MM.1S (cell line): ENCODE measurements at places on chromosomes 3 and 15.

GRCh38 chr15:93166675-93167074, 77.7 kb upstream of the RGMA start:
- DNase-seq, result no peak

DNA sequence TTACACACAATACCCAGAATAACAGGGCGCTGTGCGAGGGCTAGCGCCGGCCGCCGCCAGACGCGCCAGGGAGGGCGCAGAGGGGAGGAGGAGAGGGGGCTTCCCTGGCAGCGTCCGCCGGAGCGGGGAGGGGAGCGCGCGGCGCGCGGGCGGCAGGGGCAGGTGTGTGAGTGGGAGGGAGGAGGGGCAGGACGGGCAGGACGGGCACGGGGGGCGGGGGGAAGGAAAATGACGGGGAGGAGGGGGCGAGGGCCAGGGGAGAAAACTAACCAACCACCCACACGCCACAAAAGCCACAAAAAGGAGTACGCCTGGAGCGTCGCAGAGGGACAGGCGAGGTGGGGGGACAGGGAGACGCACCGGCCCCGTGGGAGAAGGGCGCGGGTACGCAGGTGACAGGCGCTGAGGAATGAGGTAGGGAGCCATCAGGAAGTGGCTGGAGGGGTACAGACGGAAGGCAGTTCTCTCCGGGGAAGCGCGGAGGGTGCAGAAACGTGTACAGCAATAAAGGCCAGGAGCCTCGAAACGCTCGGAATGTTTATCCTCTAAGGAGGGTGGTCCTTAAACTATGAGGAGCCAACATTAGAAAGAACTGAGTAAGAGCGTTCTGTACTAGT, 610 bp upstream of the SATB1 start:
- DNase-seq, result no peak

DNA sequence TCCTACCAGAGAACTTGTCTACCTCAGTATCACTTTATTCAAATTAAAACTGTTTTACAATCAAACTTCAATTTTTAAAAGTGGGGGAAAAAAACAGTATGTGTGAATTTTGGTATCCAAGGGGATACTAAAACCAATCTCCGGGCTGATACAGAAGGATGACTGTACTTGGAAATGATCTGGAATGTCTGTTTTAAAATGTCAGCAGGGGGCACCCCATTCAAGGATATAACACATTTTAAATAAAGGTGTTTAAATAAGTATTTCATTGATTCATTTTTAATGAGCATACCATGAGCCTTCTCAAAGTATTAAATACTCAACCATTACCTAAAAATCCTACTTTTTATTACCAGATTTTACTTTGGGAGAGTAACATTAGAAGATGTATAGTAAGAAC, 67.9 kb downstream of the ULK4 start:
- peak; percentile 21 for DNase-seq

- no peak for DNase-seq
Observed at GRCh38 chr3:14324224-14324944, 78.0 kb upstream of the SLC6A6 start.

- no peak for DNase-seq
Observed at GRCh38 chr3:148757238-148758215, 59.8 kb downstream of the AGTR1 start.

- no peak for DNase-seq
Observed at GRCh38 chr3:40073310-40074007, 236.0 kb upstream of the EIF1B start.

- DNase-seq, result no peak
Observed at GRCh38 chr15:87201986-87202385, 1054.6 kb downstream of the NTRK3 start.

GRCh38 chr3:143084856-143085731, 34.5 kb upstream of the CHST2 start:
- no peak for DNase-seq

- peak; percentile 69 for DNase-seq
Observed at GRCh38 chr15:45522328-45523165, at the start of gene SLC30A4. Gene SLC30A4 (minus strand): TSS chr15:45522755. CDS start chr15:45522354, 401 bp downstream.

GRCh38 chr3:13110678-13111116, 37.5 kb upstream of the IQSEC1 start:
- DNase-seq, result peak; percentile 97

DNA sequence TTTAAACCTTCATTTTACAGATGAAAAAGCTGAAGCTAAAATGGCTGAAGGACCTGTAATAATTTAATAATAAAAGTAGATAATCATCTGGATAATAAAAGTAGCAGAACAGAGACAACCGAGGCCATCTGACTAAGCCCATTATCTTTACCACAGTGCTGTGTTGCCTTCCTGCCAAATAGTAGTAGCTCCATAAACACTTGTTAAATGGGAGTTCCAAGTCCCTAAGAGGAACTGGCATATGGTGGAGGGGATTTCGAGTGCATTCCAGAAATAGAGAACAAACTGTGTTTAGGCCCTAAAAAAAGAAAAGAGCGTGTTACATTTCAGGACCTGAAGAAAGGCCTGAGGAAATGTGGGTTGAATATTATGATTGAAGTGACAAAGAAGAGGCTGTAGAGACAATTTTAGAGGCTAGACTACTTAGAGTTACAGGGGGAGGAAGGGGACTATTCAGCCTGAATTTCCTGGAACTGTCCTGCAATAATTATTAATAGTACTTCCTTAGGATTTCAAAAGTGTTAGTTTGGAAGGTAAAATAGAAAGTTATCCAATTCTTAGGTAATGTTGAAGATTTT, 424.3 kb downstream of the ROBO2 start:
- DNase-seq, result no peak

- DNase-seq, result no peak
Observed at GRCh38 chr3:14379843-14380242, 22.6 kb upstream of the SLC6A6 start.

DNA sequence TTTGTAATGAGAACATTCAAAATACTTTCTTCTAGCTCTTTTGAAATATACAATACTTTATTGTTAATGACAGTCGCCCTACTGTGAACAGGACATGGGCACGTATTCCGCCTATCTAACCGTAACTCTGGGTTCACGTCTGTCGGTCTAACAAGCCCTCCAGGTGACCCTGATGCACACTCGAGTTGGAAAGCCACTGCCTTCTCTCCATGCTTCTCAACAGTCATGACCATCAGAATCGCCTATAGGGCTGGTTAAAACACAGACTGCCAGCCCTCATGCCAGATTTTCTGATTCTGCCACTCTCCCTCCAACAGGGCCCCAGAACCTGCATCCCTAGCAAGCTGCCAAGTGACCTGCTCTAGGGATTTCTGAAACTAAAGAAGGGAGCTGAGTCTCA, 140.2 kb downstream of the FOXP1 start:
- DNase-seq, result peak; percentile 4

DNA sequence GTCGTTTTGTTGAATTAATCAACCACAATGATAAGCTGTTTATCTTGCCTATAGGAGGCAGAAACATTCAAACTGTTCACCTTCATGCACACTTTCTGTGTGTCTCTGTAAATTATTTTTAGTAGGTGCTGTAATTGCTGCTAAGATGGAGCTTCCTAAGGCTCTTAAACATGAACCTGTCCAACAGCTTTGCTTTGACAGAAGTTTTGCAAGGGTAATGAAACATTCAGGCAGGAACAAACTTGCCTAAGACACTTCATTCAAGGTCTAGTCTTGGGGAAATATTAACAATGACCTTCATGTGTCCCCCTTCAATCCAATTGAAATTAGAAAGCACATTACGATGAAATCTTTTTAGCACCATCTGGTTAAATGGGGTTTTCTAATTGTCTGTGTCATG, 156.1 kb downstream of the DIPK2A start:
- peak; percentile 22 for DNase-seq

- DNase-seq, result no peak
Observed at GRCh38 chr15:33111041-33111451, 83.5 kb downstream of the FMN1 start.

- DNase-seq, result no peak
Observed at GRCh38 chr3:155385896-155386625, 92.6 kb upstream of the STRIT1 start.

DNA sequence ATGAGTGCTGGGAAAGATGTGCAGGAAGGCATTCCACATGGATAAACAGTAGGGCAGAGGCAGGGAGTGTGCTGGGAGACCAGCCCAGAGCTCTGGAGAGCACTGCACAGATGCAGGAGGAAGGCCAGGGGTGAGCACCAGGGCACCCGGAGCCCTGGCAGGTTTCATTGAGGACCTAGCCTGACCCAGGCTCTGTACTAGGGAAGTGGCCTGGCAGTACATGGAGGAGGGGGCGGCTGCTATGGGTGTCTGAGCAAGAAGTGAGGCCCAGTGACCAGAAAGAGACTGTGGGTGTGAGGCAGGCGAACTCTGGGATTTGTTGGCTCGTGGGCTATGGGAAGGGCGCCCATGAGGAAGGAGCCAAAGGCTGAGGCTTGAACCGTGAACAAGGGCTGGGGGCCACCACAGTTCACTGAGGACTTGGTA, 139.1 kb downstream of the DNAJB8 start:
- no peak for DNase-seq

GRCh38 chr3:177157492-177157891, 39.8 kb downstream of the TBL1XR1 start:
- no peak for DNase-seq

GRCh38 chr3:185629554-185630181, 43.6 kb downstream of the SENP2 start:
- no peak for DNase-seq

DNA sequence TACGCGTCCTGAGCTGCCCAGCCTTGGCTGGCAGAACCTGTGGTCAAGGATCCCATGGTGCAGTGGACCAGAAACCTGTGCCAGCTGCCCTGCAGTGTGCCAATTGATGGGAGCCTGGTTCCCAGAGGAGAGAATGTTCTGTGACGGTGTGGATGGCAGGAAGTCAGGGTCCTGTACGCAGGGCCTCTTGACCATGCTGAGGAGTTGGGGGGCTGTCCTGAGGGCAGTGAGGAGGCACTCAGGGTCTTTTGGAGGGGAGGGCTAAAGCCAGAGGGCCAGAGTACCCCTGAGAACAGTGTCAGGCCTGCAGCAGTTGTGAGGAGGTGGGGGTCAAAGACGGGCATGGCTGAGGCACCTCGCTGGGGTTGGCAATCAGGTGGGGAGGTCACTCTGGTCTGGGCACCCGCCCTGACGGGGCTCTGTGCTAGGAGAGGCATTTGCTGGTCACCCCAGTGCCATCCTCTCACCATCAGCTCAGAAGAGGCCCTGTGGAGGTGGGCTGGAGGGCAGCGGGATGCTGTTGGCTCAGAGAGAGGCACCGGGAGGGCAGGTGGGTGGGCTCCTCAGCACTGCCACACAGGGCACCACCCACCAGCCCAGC, 61.0 kb downstream of the SCN5A start:
- DNase-seq, result no peak

GRCh38 chr15:66085128-66085527, 168.4 kb downstream of the MEGF11 start:
- peak; percentile 14 for DNase-seq

GRCh38 chr3:58482917-58483636, 8.8 kb upstream of the KCTD6 start:
- DNase-seq, result no peak

DNA sequence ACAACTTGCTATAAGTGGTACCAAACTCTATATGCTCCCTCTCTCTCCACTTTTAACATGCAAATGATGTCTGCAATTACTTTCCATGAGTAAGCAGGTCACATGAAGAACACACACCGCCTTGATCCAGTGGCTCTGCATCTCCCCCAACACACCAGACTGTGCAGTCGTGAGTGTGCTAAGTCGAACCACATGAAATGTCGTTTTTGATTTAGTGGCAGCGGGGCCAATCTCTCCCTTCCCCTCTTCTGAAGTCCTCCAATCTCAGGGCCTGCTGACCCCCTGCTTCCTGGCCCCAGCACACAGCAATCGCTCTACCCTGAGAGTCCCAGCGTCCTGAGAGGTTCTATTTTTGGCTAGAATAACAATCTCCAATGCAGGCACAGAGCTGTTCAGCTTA, 312.5 kb downstream of the SHQ1 start:
- no peak for DNase-seq

DNA sequence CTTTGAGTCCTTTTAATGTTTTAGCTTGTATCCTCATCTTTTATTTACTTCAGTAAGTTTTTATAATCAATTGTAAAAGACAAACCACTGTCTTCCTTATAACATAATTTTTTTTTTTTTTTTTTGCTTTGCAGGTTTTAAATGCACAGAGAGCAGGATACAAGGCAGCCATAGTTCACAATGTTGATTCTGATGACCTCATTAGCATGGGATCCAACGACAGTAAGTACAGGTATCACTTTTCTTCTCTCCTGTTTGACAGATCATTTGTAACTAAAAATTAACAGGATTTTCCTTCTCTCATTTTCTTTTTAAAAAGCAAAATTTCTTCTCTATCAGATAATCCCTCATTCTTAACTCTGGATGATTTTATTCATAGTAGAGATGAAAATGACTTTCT, 75.4 kb downstream of the PFN2 start:
- DNase-seq, result no peak

GRCh38 chr15:83721031-83721430, 67.1 kb downstream of the ADAMTSL3 start:
- DNase-seq, result no peak

- DNase-seq, result peak; percentile 59
Observed at GRCh38 chr15:74631935-74632560, 16.4 kb downstream of the CLK3 start.

GRCh38 chr15:65785151-65785550, 6.9 kb downstream of the DENND4A start:
- DNase-seq, result no peak
